ENCODE measurements at places on chromosomes 2 and 18.

GRCh38 chr2:103161456-103162289, 399.8 kb downstream of the TMEM182 start:
- no peak for DNase-seq

- DNase-seq: no peak
These were observed 101.0 kb upstream of the DNAJC10 start for GRCh38 chr2:182615036-182615435.

- DNase-seq: no peak
These were observed 1368.4 kb upstream of the LRRTM1 start for GRCh38 chr2:81672923-81673322.

DNA sequence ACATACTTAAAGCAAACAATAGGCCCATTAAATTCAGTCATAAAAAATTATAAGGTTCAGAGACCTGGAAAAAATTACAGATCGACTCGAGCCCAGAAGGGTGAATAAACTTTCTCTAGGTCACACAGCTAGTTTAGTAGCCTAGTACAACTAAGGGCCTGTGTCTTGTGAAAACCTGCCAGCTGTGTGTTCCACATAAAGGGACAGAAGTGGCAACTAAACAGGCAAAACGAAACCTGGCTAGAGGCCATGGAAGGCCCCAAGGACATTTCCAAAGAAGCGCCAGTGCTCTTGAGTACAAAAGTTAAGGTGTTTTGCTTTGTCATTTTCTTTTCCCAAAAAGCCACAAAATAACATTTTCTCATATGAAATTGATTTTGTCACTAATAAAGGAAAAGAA, 164.9 kb downstream of the L3MBTL4 start:
- no peak for DNase-seq

DNA sequence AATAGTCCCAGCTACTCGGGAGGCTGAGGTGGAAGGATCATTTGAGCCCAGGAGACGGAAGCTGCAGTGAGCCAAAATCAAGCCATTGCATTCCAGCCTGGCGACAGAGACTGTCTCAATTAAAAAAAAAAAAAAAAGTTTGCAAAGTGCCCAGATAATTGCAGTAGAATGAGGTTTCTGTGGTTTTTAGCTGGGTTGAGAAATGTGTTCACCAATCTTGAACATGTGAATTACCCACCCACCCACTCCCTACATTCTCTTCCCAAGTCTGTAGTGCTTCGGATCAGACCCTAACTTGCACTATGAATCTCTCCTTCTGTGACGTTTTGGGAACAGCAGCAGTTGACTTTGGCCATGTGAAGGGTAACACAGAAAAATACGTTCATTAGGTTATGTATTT, 247.3 kb downstream of the PTGR3 start:
- no peak for DNase-seq

DNA sequence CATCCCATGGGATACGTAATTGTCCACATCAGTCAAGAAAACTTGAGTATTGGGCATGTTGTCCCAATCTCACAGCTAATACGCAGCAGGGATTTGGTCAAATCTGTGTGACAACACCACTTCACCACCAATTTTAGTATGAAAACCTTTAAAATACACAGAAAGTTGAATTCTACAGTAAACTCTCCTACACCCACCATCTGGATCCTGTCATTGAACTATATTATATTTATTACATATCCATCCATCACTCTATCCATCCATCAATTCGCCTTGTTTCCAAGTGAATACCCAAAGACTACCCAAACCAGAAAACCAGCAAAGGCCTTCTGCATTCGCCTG, 846 bp upstream of the FKBP7 start:
- no peak for DNase-seq
